ENCODE measurements at places on chromosomes 3 and 15. TPM values are rescaled to one million over a fixed set of nuclear protein-coding genes. Genes with fewer than 3 reads are reported as not detected.
A peak's percentile ranks its signal among the peaks of the same experiment; 100 is the strongest.

TERC gene
- 454 TPM for total RNA-seq

GOLGA8S gene
- total RNA-seq: not detected

ADGRG7 gene
- not detected for total RNA-seq

DNA sequence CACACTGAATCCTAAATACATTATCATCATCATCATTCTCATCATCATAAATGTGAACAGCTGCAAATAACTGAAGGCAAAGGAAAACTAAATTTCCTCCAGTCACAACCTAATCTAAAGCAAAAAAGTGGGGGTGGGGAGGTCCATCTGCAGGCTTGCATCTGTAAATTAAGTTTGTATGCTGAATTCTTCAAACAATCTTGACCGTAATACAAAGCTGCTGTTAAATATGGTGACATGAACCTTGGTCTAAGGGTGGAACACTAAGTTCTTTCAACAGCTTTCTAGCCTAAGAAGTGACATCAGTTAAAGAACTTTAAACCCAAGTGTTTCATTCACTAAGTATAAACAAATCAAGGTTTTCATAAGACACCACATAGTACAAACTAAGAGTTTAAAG is 4.3 kb downstream of the LRRFIP2 start:
- no peak for DNase-seq

DNA sequence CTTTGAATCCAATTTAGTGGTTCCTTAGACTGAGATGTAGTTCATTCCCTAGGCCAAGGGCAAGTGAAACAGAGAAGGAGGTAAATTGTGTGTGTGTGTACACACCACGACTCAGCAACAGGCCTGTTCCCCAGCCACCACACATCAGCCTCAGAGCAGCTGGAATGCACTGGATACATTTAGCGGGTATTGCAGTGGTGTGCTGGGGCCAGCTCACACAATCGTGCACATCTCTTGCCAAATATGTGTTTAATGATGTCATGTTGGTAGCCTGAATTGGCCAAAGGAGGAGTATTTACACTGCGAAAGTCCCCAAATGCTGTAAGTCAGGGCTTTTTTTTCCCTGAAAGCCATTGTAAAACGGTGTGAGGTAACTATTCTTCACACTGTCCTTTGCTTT is 82.3 kb downstream of the RBPMS2 start:
- peak; percentile 66 for DNase-seq
